ENCODE measurements at places on chromosomes 6 and 20. TPM values are rescaled to one million over a fixed set of nuclear protein-coding genes. Genes with fewer than 3 reads are reported as not detected.

DNA sequence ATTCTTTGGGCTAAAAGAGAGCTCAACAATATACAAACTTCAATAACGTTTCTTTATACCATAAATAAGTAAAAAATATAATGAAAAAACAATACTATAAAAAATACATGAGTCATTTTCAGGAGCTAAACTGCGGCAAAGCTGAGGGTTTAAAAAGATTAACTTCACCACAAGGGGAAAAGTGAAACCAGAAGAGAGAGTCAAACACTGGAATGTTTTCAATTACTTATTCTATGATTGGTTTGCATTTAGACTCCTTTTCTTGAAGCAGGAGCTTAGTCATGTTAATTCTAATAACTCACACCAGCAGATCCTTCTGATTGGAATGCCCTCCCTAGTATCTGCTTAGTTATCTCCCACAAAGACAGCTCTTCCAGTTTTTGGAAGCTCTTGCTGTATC lies 627.3 kb downstream of the UTRN start:
- peak; percentile 84 for DNase-seq

DNA sequence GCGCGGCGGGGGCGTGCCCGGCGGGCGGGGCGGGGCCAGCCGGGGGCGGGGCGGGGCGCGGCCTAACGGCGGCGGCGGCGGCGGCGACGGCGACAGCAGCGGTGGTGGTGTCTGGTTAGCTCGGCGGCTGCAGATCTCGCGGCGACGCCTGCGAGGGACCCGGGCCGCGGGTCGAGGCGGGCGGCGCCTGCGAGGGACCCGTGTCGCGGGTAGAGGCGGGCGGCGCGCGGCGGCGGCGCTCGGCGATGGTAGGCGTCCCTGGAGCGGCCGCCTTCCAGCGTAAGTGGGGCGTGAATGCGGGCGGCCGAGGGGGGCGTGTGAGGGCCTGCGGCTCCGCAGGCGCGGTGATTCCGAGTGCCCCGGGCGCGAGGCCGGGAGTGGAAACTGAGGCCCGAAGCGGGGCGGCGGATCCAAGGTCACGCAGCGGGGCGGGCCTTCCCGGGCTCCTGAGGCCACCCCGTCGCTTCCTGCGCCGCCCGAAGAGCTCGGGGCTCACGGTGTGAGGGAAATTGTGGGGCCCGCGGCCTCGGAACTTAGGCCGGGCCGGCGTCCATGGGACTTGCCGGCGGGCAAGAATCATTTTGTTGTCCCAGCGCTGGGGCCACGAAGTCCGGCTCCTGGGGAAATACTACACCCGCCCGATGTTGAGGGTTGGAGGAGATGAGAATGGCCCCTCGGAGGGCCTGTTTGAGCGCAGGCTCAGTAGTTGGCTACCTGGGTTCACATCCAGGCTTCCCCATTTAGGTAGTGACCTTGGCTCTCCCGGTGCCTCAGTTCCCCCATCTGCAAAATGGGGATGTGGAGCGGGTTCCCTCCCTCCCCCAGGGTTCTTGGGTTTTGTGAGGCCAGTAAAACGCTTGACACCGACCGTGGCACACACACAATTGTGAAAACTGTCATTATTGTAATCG lies at the start of gene CBFA2T2:
CBFA2T2 (plus strand) TSS at position 74 of the 911 bp plus-strand sequence; CDS start at position 246, 172 bp downstream.
- no peak for DNase-seq

- DNase-seq, result no peak
Measured at GRCh38 chr6:43097098-43097489, 21.0 kb downstream of the PTK7 start.

GRCh38 chr6:106426250-106426970 lies 65.9 kb downstream of the CRYBG1 start:
- no peak for DNase-seq

NCOA5 gene
- 25.3 TPM for total RNA-seq

GRCh38 chr20:40225596-40225995 lies 463.4 kb downstream of the MAFB start:
- DNase-seq, result no peak

DNA sequence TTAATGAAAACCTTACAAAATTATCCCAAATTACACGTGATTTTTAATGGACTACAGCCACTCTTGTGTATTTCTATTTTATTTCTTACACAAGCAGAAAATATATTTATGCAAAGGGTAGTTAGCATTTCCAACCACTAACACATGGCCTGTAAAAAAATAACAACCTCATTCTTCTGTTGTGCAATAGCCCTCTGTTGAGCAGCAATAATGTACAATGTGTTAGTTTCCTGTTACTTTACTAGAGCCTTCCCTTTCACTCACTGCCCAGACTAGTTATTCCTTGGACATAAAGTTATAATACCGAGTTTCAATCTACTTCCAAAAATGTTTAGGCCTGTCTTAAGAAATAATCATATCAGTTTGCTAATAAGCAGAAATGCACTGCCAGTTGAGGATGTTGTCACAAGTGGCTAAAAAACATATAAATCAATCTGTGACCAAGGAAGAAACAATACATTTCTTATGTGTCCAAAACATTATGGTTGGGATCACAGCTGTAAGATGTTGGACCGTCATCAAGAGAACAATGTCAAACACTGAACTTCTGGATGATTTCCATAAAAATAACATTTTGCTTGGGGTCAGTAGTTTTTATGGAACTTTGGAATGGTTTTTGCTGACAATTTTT lies 73.6 kb upstream of the RNF146 start:
- DNase-seq, result peak; percentile 82

- DNase-seq, result no peak
Measured at GRCh38 chr6:30554962-30555815, 1.1 kb downstream of the GNL1 start.

- no peak for DNase-seq
Measured at GRCh38 chr6:131231891-131232290, 96.6 kb downstream of the AKAP7 start.

GRCh38 chr6:150925590-150925928 lies 60.1 kb downstream of the MTHFD1L start:
- DNase-seq, result no peak

GRCh38 chr6:13120483-13121482 lies 207.6 kb downstream of the TBC1D7 start:
- no peak for DNase-seq

ABHD16B gene
- not detected for total RNA-seq

- DNase-seq, result no peak
Measured at GRCh38 chr6:99736302-99736701, 129.7 kb downstream of the PRDM13 start.

DNA sequence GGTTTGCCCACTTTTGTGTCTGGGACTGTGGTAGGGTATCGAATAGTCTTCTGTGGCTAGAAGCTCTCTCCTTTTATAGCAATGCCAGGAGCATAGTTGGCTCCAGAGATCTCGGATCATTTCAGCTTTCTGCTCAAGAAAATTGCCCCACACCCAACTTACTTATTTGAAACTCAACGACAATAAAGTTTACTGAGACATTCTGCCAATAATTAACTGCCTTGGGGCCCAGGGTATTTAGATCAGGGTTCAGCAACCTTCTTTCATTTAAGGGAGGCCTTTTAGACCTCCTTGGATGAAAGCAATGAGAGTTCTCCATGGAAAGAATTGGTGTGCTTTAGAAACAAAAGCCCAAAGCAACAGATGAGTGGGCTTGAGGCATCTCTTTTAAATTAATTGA lies 53.8 kb upstream of the GMPR start:
- peak; percentile 79 for DNase-seq

GRCh38 chr6:125751334-125751916 lies 2.0 kb downstream of the HEY2 start:
- DNase-seq, result no peak
